ENCODE measurements at places on chromosomes 2 and 18.

- no peak for DNase-seq
Measured at GRCh38 chr18:13500869-13501542, 225.4 kb downstream of the FAM210A start.

- DNase-seq: no peak
Measured at GRCh38 chr2:71693286-71694270, 240.2 kb downstream of the DYSF start.

GRCh38 chr18:23003289-23003688, 70.2 kb downstream of the RBBP8 start:
- DNase-seq: no peak

- no peak for DNase-seq
Measured at GRCh38 chr2:190927301-190927700, 46.7 kb downstream of the GLS start.

GRCh38 chr2:38829971-38830370, 45.8 kb downstream of the DHX57 start:
- no peak for DNase-seq

DNA sequence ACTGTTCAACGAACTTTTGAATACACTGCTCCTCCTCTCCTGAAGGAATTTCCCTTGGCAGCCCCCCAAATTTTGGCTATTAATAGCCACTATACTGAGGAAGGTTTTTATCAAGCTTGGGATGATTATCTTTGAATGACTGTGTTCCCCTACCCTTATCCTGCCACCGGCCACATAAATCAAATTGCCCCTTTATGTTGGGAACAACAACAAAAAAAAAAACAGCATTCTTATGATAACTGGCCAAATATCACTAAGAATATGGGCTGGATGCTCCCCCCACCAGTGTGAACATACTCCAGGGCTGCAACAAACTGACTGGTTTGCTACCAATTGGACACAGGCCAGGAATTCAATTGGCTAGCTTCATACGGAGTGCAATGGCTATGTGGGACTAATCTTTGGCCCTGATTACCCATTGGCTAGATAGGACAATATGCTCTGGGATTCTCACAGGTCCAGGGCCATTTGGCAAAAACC, 20.6 kb downstream of the DUSP11 start:
- no peak for DNase-seq

- DNase-seq: peak; percentile 46
Measured at GRCh38 chr2:47531378-47532042, 128.6 kb downstream of the MSH2 start.

- DNase-seq: no peak
Measured at GRCh38 chr2:29392774-29393173, 277.6 kb downstream of the CLIP4 start.

DNA sequence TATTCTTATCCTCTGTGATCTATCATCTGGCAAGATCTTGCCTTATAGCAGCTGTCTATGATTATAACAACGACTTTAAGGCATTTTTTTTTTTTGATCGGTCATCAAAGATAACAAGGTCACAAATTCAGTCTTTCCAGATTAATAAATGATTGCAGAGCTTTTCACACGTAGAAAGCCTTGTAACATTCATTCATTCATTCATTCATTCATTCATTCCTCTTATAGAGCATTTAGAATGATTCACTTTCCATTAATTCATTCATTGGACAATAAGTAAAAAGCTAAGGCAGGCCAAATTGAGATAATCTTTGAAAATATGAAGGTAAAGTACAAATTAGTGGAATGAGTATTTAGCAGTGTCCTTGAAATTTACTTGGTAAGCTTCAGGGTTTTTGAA, 223.7 kb downstream of the NUP35 start:
- DNase-seq: no peak

DNA sequence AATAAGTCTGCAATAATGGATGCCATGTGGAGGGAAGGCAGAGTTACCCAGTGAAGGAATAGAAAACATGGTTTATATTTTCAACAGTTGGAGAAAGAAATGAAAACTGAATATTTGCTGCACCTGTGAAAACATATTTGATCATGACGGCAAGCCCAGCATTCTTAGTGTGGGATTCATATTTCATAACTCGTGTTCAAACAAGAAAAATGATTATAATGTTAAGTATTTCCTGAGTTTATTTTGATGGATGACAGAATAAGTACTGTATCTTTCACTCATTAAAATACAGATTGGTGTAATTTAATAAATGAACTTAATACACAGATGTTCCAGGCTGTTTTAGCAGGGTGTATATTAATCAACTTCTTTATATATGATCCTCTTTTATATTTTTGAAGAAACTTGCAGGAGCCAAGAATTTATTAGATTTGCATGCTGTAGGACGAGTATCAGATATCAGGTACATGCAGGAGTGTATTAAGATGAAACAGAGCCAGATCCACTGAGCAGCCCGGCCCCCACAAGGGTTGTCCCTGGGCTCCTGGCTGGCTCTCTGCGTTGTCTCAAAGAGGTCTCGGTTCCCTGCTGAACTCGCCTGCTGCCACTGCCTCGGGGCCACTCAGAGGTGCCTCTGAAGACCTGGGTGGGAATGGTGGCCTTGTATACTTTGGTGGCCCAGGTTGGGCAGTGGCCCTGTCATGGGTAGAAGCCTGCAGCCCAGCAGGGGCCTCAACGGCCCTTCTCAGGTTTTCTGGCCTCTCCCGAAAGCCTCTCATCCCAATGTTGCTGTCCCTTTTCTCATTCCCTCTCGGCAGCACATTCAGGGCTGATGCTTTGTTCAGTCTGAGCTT, 95.0 kb upstream of the LDAH start:
- no peak for DNase-seq

- DNase-seq: no peak
Measured at GRCh38 chr2:96153991-96154431, 8.8 kb upstream of the DUSP2 start.

- DNase-seq: no peak
Measured at GRCh38 chr2:196291426-196291825, 120.0 kb upstream of the STK17B start.

GRCh38 chr2:121417826-121418225, 112.9 kb upstream of the RNU4ATAC start:
- no peak for DNase-seq

Data from erythroblast (primary cell).